K562 (cell line): ENCODE measurements at places on chromosomes 11 and 22. TPM values are rescaled to one million over a fixed set of nuclear protein-coding genes. Genes with fewer than 3 reads are reported as not detected.

Gene FAM227A
- 1.2 and 1.4 TPM in 2 replicates for total RNA-seq

Gene CLDN5
- total RNA-seq = 0.16 and 0.20 TPM in 2 replicates

Gene NAALAD2
- total RNA-seq = 0.09 and 0.13 TPM in 2 replicates

Gene CCDC87
- total RNA-seq = 0.40 and 0.44 TPM in 2 replicates

Gene PCSK7
- 29.2 and 30.4 TPM in 2 replicates for total RNA-seq

Gene KRTAP5-10
- not detected in 2 replicates for total RNA-seq

Gene FGF19
- total RNA-seq = 0.07 and 0.11 TPM in 2 replicates

Gene CELSR1
- total RNA-seq = 0.04 and 0.09 TPM in 2 replicates

Gene NCF4
- total RNA-seq = 0.18 and 0.56 TPM in 2 replicates

Gene SLC15A3
- total RNA-seq = 0.27 and 0.45 TPM in 2 replicates

Gene OR8G5
- total RNA-seq = 1.4 and 1.7 TPM in 2 replicates

Gene OR51B4
- total RNA-seq = 43.8 and 48.2 TPM in 2 replicates

Gene CDC42EP1
- 62.8 and 70.2 TPM in 2 replicates for total RNA-seq

Gene CPT1B
- total RNA-seq = 3.8 and 4.0 TPM in 2 replicates

Gene CCDC179
- not detected in 2 replicates for total RNA-seq

Gene PNPLA3
- total RNA-seq = 0.09 and 0.38 TPM in 2 replicates

Gene MRGPRX2
- total RNA-seq = not detected in 2 replicates

Gene ARHGAP1
- total RNA-seq = 30.3 and 30.4 TPM in 2 replicates

Gene C1QTNF4
- total RNA-seq = not detected in 2 replicates

Gene SPTBN2
- 50.0 and 55.6 TPM in 2 replicates for total RNA-seq
